Lung (tissue), 17 donors: ENCODE measurements at places on chromosomes 11 and 22.

DNA sequence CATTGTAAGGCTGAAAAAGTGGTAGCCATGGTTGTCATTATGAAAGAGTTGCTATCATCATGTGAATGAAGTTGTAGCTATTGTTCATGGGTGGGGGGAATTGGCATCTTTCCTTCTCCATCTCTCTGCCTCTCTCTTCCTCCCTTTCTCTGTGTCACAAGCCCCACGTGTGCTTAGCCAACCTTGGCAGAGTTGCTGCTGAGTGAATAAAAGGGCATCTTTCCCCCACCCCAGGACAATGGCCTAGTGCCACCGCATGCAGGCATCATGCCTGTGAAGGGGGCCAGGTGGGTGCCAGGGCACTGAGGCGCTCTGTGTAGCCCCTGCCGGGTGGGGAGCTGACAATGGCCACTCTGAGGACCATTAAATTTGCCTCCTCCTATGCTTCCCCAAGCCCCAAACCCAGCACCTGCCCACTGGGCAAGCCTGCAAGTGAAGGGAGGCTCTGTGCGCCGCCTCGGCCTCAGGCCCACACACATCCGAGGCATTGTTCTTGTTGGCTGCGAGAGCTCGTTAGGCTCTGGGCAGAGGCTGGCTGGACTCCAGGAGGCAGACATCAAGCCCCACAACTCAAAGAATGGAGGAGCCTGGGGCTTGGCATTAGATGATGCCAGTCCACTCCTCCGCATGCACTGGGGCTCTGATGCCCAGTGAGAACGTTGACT, 103.9 kb downstream of the SEZ6L start:
- H3K27ac ChIP-seq: no peak overlapping the region
- no peaks in the 10 kb centered on the region for H3K36me3 ChIP-seq
- H3K27me3 ChIP-seq: peaks cover 2% of the 10 kb centered on the region
- no peaks in the 10 kb centered on the region for H3K4me1 ChIP-seq
- DNase-seq: no peak

DNA sequence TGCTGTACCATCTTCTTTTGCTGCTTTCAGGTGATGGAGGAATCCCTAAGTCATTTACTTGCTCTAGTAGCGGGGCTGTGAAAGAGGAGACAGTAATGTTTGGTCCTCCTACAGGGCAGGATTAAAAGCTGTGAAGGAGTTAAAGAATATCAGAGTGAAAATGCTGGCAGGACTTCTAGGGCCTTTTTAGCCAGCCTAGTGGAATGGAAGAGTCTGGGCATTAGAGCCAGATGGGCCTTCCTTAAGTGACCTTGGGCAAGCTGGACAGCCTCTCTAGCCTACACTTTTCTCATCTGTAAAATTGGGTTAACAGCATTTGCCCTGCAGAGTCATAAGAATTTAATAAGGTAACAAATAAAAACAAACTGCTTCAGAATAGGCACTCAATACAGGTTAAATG, 114.7 kb downstream of the RBFOX2 start:
- H3K4me1 ChIP-seq: peaks cover 18% of the 10 kb centered on the region
- no peaks in the 10 kb centered on the region for H3K27me3 ChIP-seq
- H3K4me3 ChIP-seq: no peak overlapping the region
- H3K27ac ChIP-seq: peak overlapping the region; percentile 93

DNA sequence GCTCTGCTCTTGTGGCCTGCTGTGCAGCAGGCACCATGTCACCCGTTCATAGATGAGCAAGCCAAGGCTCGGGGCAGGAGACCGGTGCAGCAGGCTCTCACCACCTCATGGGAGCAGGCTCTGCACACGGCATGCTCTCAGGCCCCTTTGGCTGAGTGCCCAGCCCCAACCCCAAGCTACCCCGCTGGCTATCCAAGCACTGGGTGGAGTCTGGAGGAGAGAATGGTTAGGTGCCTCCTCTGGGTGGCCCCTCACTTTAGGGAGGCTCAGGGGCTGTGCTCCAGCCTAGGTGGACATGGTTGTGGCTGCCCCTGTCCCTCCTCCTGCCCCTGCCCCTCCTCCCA, 199.9 kb downstream of the IGLL1 start:
- no peak overlapping the region for H3K27ac ChIP-seq
- H3K36me3 ChIP-seq: no peaks in the 10 kb centered on the region
- peaks cover 13% of the 10 kb centered on the region for H3K4me1 ChIP-seq
- H3K27me3 ChIP-seq: no peaks in the 10 kb centered on the region

GRCh38 chr11:126174816-126175215, 36.6 kb downstream of the RPUSD4 start:
- no peak for DNase-seq
- H3K27ac ChIP-seq: no peak overlapping the region

GRCh38 chr11:86148345-86148747, 79.5 kb upstream of the PICALM start:
- DNase-seq: no peak
- peaks cover 38% of the 10 kb centered on the region for H3K4me1 ChIP-seq
- no peaks in the 10 kb centered on the region for H3K36me3 ChIP-seq
- no peaks in the 10 kb centered on the region for H3K27me3 ChIP-seq
- no peak overlapping the region for H3K4me3 ChIP-seq
- H3K27ac ChIP-seq: no peak overlapping the region

GRCh38 chr11:93614173-93614722, 47.2 kb upstream of the CEP295 start:
- H3K36me3 ChIP-seq: no peaks in the 10 kb centered on the region
- no peak overlapping the region for H3K4me3 ChIP-seq
- no peaks in the 10 kb centered on the region for H3K4me1 ChIP-seq
- H3K27ac ChIP-seq: no peak overlapping the region
- DNase-seq: no peak
- H3K27me3 ChIP-seq: no peaks in the 10 kb centered on the region

- H3K4me1 ChIP-seq: no peaks in the 10 kb centered on the region
- no peak for DNase-seq
- no peaks in the 10 kb centered on the region for H3K27me3 ChIP-seq
- no peak overlapping the region for H3K4me3 ChIP-seq
- H3K36me3 ChIP-seq: peaks cover 55% of the 10 kb centered on the region
- no peak overlapping the region for H3K27ac ChIP-seq
Measured at GRCh38 chr11:68594123-68594522, 90.2 kb upstream of the GAL start.

GRCh38 chr22:49023161-49023878, 804.4 kb downstream of the BRD1 start:
- H3K4me3 ChIP-seq: no peak overlapping the region
- H3K4me1 ChIP-seq: no peaks in the 10 kb centered on the region
- no peak for DNase-seq
- no peaks in the 10 kb centered on the region for H3K27me3 ChIP-seq
- no peak overlapping the region for H3K27ac ChIP-seq

GRCh38 chr11:10931761-10932670, 74.2 kb upstream of the ZBED5 start:
- no peaks in the 10 kb centered on the region for H3K36me3 ChIP-seq
- H3K27me3 ChIP-seq: no peaks in the 10 kb centered on the region
- H3K27ac ChIP-seq: peak overlapping the region; percentile 94
- H3K4me3 ChIP-seq: no peak overlapping the region

- H3K27ac ChIP-seq: no peak overlapping the region
- H3K4me1 ChIP-seq: peaks cover 50% of the 10 kb centered on the region
- no peaks in the 10 kb centered on the region for H3K36me3 ChIP-seq
- peak; percentile 78 for DNase-seq
Measured at GRCh38 chr11:69416762-69417698, 64.4 kb upstream of the LINC01488 start.

DNA sequence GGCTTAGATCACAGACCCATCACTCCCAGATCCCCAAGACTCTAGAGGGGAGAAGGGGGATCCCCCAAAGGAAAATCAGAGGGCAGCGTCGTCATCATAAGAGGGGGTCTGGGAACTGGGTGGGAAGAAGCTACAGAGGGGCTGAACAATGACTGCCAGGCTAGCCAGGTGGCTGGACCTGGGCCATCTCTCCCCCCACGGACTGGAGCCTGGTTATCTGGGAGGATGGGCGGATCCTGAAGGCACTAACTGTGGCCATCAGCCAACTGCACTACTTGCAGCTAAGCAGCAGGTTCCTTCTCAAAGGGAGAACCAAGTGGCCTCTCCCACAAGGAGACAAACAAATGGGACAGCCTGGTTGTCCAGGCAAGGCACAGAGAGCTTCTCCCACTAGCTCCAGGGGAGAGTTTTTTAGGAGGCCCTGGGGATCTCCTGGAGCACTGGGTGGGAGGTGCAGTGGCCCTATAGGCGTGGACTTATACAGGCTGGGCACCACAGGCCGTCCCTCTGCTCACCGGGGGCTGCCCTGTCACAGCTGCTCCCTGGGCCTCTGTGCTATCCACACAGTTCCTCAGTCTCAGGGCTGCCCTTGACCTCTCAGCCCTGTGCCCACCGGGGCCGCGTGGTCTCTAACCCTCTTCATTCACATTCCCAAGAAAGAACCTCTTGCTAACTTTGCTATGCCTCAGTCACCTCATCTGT, 15.4 kb downstream of the P2RY6 start:
- H3K4me1 ChIP-seq: no peaks in the 10 kb centered on the region
- no peaks in the 10 kb centered on the region for H3K36me3 ChIP-seq

- H3K4me1 ChIP-seq: no peaks in the 10 kb centered on the region
- H3K36me3 ChIP-seq: no peaks in the 10 kb centered on the region
- no peaks in the 10 kb centered on the region for H3K27me3 ChIP-seq
- H3K4me3 ChIP-seq: no peak overlapping the region
- H3K27ac ChIP-seq: no peak overlapping the region
Measured at GRCh38 chr22:49531368-49531791, 296.3 kb downstream of the BRD1 start.
